Stimulated activated CD8-positive, alpha-beta memory T cell treated with anti-CD3 and anti-CD28 coated beads, Interleukin-15, amount 100 ng/mL, for 4 hours (primary cell): ENCODE measurements at places on chromosomes 6 and 20.

- DNase-seq, result no peak
Measured at GRCh38 chr20:8152183-8152582, 20.1 kb downstream of the PLCB1 start.

- DNase-seq, result no peak
Measured at GRCh38 chr6:116465246-116465645, 4.1 kb downstream of the CALHM6 start.

DNA sequence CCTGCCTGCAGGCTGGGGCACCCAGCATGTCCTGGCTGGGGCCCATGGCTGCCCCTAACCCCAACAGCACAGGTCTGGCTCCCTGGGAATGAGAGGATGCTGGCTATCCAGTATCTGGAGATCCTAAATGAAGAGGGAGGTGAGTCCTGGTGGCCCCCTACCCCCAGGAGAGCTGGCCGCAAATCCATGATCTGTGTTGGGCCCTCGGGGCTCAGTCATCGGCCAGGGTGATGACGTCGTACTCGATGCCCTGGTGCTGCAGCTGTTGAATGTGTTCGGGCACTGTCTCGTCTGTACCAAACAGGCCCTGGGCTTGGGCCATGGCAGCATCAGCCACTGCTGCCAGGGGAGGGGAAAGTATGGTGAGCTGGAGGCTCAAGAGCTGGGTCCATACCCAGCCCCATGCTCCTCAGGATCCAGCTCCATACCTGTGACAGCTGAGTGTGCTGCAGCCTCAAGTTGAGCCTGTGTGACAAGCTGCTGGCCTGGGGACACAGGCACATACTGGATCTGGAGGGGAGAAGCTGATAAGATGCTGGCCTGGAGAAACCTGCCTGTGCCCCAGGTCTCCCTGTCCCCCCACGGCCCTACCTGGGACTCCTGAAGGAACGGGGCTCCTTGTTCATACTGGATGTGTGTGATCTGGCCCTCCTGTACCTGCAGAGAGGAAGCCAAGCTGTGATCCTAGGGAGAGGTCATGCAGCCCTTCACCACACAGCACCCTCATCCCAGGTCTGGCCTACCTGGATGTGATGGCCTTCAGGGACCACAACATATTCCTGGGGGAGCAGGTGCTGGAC, 14.5 kb downstream of the PCIF1 start:
- DNase-seq, result no peak

- no peak for DNase-seq
Measured at GRCh38 chr20:33835615-33836172, 24.5 kb downstream of the CHMP4B start.

- no peak for DNase-seq
Measured at GRCh38 chr6:34115403-34115795, 30.5 kb downstream of the GRM4 start.

DNA sequence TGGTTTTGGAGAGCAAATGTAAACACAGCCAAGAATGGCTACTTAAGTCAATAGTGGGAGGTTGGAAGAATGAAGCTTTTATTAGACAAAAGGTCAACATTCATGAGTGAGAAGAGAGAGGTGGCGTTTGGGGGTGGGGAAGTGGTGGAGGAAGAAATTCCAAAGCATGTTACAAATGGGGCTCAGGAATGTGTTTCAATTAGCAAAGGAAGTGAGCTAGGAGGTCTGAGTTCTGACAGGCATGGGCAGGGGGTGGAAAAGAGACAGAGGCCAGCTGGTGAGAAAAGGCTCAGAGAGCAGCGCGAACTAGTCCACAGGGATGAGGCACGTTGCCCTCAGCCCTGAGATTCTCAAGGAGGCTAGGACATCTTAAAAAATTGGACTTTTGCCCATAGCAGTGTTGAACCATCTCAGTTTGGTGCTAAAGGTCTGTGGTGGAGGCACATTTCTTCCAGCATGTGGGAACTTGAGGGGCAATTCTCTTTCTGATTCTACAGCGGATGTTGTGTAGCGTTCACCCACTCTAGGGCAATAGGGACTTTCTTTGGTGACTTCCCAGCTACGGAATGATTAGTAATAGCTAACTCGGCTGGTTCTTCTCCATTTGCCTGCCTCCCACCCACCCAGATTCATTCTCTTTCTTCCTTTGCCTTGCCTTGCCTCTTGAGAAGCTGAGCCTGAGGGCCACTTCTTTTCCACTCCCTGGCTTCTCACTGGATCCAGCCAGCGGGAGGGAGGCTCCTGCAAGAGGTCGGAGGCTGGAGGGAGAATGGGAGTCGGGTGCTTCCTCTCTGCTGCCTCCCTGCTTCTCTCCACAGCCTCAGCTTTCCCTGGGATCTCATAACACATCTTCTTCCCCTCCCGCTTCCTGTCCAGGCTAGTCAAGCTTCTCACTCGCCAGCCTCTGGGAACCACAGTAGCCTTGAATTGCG, 45.1 kb upstream of the NEDD9 start:
- no peak for DNase-seq

GRCh38 chr20:33490023-33490933, at the start of gene CBFA2T2:
Gene CBFA2T2, plus strand, starts transcription at chr20:33490096. Its CDS starts 172 bp downstream, at chr20:33490268.
- no peak for DNase-seq

GRCh38 chr6:151070631-151071051, 169.1 kb upstream of the AKAP12 start:
- no peak for DNase-seq

DNA sequence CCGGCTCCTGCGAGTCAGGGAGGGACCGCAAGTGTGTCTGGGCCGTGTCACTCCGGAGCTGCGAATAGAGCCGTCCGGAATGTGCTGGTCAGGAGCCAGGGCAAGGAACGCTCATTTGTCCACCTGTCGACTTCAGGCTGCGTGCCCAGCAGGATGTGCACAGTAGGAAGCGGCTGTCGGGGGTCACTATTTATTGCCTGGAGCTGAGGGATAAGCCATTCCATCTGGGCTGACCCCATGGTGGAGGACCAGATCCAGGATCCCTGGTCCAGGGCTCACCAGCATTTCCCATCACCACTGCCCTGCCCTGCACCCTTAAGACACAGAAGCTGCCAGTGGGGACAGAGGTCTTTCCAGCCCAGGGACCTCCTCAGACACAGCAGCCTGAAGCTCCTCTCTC, 14.7 kb downstream of the NTSR1 start:
- no peak for DNase-seq

- no peak for DNase-seq
Measured at GRCh38 chr6:74280130-74280692, 584.2 kb downstream of the CD109 start.

GRCh38 chr6:10809098-10809497, 29.2 kb downstream of the MAK start:
- no peak for DNase-seq

GRCh38 chr6:83417880-83418663, 12.8 kb downstream of the ME1 start:
- DNase-seq, result no peak

DNA sequence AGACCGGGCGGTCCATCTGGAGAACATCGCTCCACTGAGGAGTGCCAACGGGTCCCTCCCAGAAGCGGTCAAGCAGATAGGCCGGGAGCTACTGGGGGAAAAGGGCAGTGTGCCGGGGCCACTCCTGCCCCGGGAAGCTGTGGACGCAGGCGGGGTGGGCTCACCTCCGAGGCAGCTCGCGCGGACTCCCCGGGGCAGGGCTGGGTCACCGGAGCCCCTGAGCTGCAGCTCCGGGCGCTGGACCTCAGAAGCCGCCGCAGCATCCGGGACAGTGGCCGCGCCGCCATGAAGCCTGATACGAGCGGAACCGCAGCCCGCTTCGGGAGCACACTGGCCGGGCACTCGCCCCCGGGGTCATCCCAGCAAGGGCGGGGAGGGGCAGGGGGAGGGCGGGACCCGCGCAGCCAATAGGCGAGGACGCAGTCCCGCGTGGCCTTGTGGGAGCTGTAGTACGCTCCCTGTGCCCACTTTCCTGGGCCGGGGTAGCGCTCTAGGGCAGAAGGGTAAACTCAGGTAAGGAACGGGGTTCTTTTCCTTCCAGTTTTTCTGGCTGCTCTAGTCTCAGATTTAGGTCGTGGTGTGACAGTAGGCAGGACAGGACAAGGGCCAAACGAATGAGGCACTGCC, at the start of gene MOCS1:
TSS of gene MOCS1 (minus strand) at position 332 of the 627 bp plus-strand sequence. CDS start at position 287, 45 bp downstream.
- DNase-seq, result peak; percentile 17

DNA sequence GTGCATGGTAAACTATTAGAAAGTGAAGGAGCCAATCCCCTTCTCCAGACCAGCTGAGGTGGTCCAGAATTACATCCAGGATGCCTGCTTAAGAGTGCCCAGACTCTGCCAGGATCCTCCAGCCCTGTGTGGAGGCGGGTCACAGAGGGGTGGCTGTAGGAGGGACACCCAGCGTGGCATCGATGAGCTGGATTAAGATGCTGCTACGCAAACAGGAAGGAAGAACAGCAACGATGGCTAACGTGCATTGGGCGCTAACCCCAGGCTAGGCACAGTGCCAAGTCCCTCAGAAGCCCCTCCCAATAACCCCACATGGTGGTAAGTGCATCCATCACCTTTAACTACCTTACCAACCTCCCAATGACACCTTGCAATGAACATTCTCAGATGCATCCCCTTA, 63.9 kb upstream of the MRPS10 start:
- DNase-seq, result no peak

GRCh38 chr6:20118892-20119291, 93.4 kb downstream of the MBOAT1 start:
- no peak for DNase-seq

- DNase-seq, result no peak
Measured at GRCh38 chr6:130680116-130680515, 147.1 kb upstream of the SMLR1 start.

- DNase-seq, result no peak
Measured at GRCh38 chr6:166269301-166270039, 38.7 kb downstream of the PRR18 start.

DNA sequence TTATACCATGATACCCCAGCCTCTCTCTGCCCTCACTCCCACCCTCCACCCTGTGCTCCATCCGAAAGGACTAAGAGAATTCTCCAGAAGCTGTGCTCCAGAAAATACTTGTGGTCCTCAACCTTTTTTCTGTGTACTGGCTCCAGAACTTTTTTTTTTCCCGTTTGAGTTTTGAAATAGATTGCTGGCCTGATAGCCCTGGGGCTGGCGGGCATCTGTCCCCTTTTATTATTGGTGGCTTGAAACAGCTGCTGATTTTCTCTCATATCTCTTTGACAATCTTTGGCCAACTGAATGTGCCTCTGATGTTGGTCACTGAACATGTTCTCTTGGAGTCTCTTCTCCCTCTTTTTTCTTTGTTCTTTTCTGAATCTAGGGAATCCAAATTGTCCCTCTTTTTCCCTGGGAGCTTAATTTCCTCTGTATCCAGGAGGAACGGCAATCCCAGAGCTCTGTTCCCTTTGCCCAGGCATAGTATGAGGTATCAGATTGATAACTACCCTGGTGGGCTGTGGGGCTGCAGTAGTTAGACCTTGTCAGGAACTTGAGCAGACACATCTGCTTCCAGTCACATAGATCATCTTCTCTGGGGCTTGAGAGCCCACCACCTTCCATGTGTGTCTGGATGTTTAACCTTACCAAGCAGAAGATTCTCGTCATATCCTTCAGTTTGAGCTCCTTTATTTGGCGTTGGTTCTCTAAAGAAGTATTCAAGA, 1.6 kb downstream of the PPARD start:
- DNase-seq, result no peak

- DNase-seq, result no peak
Measured at GRCh38 chr6:53287336-53288225, 61.2 kb downstream of the ELOVL5 start.

DNA sequence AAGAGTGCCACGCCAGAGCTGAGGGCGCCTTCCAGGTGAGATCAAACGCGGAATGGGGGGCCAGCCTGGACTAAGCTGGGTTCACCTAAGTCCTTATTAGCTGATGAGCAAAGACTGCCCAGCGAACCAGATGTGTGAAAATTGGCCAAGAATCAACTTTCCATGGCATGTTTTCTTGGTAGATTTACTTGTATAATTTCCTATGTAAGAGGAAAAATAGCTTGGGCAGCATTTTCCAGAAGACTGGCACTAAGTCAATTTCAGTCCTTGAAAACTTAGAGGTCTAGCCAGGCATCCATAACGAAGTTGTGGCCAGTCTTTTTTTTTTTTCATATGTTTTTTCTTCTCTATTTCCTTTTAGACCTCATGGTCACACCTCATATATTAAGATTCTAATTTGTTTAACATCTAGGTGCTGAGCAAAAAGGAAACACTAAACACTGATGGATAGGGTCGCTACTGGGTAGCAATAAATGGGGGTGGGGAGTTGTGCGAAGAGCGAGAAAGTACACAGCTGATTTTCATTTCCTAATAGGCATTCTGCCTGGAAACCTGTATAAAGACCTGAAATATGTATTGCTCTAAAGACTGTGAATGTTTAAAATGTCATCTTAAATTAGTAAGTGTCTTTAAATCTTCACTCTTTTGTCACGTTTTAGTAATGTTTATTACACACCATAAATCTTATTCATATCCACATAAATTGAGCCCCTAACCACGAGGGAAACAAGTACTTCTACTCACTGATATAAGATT, 188.8 kb downstream of the CD83 start:
- no peak for DNase-seq

- DNase-seq, result no peak
Measured at GRCh38 chr20:63014710-63015109, 7.9 kb upstream of the BHLHE23 start.

DNA sequence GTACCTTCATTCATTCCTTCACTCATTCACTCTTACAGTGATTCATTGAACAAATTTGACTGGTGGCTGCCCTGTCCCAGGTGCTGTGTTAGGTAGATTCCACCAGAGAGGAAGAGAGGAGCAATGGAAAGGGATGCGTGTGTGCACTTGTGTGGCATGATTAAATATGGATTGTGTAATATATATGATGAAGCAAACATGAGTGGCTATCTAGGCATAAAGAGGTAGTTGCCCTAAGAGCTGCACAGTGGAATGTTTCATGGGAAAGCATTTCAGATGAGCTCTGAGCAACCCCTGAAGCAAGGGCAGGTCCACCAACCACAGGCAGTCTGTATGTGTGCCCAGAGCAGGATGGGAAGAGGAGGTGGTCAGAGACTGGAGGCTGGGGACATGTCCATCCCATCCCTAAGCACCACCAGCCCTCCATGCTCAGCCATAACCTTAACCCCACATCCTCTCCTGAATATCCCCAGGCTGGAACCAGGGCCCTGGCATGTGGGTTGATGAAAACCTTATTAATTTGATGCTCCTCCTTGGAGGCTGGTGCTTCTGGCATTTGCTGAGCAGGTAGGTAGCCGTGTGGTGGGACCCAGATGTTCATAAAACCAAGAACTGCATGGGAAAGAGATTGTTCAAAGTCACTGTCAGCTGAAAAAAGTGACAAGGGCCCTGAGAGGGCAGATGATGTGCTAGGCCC, 226.2 kb downstream of the SYNDIG1 start:
- no peak for DNase-seq

GRCh38 chr20:39291301-39291700, 329.2 kb downstream of the DHX35 start:
- no peak for DNase-seq
